ENCODE measurements at places on chromosomes 1 and 21.

GRCh38 chr1:21782349-21782867 is 541 bp downstream of the USP48 start:
- peak; percentile 65 for DNase-seq

DNA sequence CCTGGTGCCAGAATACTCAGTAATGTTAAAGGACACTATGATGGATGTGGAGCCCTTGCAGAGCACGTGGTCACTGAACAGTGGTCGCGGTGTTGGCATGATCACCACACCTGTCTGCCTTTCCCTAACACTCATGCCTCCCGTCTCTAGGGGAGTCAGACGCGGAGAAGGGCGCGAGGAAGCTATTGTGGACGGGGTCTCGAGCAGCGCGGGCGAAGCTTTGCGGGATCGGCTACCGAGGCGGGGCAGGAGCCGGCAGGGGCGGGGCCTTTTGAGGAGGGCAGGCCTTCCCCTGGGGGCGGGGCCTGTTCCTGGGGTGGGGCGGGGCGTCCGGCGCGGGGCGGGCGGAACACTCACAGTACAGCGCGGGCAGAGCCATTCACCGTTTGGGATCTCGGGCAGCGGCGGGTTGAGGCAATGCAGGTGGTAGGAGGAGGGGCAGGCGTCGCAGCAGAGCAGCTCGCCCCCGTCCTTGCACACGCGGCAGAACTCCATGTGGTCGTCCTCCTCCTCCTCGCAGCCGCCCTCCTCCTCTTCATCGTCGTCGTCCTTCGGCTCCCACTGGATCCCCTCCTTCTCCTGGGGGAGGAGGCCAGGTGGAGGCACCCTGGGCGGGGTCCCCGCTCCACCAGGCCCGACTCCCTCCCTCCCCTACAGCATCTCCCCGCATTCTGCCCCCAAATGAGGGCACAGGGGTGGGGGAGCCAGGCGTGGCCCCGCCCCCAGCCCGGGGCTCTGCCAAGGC is 31.5 kb downstream of the CHD5 start:
- no peak for DNase-seq

DNA sequence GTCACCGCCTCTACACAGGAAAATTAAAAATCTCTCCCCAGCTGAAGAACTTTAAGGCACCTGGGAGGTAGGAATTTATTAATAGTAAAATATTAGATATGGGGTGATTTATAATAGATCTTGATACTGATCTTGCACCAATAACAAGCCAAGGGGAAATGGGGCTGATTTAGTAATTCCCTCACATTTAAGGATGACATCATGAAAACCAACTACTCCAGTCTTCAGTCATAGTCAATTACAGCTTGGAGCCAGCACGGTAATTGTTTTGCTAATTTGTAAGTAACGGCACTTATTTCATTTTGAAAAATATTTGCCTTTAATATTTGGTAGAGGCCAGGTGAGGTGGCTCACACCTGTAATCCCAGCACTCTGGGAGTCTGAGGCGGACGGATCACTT is 92.8 kb downstream of the TGFBR3 start:
- DNase-seq, result no peak

DNA sequence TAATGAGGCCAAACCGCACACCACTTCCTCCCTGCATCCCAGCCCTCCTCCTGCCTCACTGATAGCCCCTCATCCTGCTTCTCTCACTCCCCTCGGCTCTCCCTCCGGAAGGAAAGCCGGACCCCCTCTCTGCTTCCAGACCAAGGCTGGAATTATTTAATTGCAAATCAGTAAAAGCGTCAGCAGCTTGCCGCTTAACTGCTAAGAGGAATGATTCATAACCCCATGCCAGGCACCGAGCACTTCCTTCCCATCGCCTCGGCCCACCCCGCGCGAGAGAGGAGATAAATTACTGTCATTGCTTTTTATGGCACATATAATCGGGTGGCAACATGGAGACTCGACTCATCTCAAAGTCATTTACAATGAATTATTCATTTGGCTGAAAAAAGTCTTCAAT is 77.3 kb downstream of the UBIAD1 start:
- no peak for DNase-seq

- DNase-seq, result no peak
Measured at GRCh38 chr1:172991674-172992400, 58.9 kb downstream of the TNFSF18 start.

GRCh38 chr1:76160225-76160624 is 85.7 kb downstream of the ST6GALNAC3 start:
- DNase-seq, result no peak

DNA sequence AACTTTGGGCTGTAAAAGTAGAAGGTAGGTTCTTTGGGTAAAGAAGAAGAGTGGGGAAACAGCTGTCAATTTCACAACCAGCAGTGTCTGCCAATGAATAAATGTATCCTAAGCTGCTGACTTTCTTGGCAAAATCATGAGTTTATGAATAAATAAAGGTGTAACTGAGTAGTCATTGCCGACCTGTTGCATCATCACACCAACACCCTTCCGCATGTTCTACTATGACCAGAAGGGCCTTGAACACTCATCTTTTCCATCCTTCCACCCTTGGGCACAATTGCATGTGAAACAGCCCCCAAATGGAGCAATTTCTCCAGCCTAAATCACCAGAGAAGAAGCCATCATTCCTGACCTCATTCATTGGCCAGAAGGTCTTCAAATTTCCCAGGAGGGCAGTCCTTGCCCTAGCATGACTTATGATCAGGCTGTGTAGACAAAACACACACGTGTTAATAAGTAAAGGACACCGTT is 31.2 kb upstream of the QSOX1 start:
- no peak for DNase-seq

- DNase-seq, result no peak
Measured at GRCh38 chr1:172751683-172752082, 92.8 kb downstream of the FASLG start.

- no peak for DNase-seq
Measured at GRCh38 chr1:55522353-55522903, 307.3 kb upstream of the USP24 start.

GRCh38 chr1:109942434-109942833 is 31.8 kb downstream of the CSF1 start:
- DNase-seq, result no peak

- DNase-seq, result no peak
Measured at GRCh38 chr21:40016667-40017066, 149.4 kb downstream of the PCP4 start.

- no peak for DNase-seq
Measured at GRCh38 chr1:52511851-52512615, 40.9 kb downstream of the TUT4 start.

- DNase-seq, result no peak
Measured at GRCh38 chr1:161998811-161999210, 24.9 kb downstream of the OLFML2B start.

DNA sequence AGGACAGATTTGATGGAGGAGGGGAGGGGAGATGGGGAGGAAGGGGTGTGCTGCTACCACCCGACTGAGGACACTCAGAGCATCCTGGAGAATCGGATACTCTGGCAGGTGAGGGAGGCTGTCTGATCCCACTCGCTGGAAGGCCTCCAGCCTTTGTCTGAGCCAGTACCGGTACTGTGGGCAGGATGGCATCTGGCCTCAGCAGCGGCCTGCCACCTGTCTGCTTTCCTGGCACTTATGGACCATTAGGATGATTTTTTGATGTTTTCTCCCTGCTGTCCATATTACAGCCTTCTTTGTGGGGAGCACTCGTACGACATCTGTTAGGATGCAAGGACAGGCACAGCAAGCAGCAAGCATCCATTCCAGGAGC is 11.5 kb downstream of the ATP2B4 start:
- no peak for DNase-seq

DNA sequence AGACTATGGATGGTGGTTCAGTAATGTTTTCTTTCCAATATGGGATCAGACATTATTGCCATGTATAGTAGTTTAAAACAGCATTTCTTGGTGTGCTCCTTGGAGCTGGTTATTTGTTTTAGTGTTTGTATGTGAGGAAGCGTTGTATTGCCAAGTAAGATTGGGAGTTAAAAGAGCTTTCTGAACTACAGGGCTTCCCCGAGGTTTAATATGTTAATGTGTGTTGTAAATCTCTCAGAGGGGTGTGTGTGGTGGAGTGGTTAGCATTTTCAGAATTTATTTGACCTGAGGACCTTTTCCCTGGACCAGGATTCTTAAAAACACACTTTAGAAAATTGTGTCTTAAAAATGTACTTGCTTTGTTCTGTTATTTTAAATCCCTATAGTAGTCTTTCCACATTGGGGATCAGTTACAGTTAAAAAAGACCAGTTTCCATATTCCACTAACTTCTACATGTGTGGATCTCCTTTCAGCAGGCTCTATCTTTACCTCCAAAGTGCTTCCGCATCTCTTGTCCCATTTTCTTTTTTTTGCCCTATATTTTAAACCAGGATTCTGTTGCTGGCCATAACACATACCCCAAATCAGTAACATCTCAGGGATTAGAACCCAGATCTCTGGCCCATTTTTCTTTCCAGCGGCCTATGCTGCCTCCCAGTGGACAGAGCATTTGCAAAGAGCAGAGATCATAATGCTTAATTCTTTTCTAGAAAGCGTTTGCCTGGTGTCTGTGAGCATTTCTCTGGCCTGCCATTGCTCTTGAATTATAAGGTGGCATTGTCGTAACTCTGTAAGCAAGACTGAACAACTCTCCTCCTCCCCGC is 58.6 kb downstream of the PBX1 start:
- peak; percentile 38 for DNase-seq

GRCh38 chr1:159953536-159954515 is at the start of gene SLAMF9:
TSS of gene SLAMF9 (minus strand) at chr1:159954237. CDS start at chr1:159954137, 100 bp downstream.
- DNase-seq, result no peak

DNA sequence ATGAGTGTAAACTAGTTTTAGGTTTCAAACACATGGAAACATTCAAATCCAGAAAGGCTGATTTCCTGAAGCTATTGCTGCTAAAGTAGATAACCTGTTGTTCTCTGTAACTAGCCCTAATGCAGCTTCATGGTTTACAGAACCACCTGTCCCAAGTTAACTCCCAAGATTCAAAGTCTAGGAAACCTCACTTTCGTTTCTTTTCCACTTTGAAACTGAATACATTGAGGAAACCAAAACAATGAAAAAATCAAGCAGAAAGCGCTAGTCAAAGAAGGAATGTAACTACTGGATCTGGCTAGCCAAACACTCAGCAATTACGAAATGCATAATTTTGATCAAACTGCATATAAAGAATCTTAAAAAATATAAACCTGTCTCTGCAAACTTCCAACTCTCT is 17.8 kb downstream of the SLC16A1 start:
- DNase-seq, result no peak

GRCh38 chr1:71080230-71080738 is 551 bp downstream of the ZRANB2 start:
- no peak for DNase-seq

- DNase-seq, result no peak
Measured at GRCh38 chr1:51575406-51576084, 41.3 kb upstream of the OSBPL9 start.

- DNase-seq, result no peak
Measured at GRCh38 chr21:28473530-28474220, 519.0 kb downstream of the LTN1 start.

DNA sequence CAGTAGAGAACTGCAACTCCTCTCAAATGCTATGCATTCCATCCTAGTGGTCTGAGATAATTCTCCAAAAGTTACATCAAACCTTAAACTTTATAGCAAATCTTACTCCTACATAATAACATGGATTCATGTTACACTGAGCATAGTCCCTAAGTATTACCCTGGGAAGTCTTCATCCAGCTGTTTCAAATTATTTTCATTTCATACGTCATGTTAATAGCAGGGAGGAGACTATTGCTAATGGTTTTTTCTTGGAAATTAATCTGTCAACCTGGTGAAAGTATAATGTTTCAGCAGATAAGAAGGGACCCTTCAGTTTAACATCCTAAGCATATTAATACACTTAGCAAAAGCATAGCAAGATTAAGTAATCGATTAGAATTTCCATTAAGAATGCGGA is 318.1 kb downstream of the USP25 start:
- no peak for DNase-seq

- DNase-seq, result no peak
Measured at GRCh38 chr1:99705385-99705784, 59.5 kb downstream of the PALMD start.

- DNase-seq, result no peak
Measured at GRCh38 chr1:60906039-60906438, 176.3 kb upstream of the NFIA start.

- no peak for DNase-seq
Measured at GRCh38 chr1:212504171-212504803, 71.6 kb downstream of the NENF start.

DNA sequence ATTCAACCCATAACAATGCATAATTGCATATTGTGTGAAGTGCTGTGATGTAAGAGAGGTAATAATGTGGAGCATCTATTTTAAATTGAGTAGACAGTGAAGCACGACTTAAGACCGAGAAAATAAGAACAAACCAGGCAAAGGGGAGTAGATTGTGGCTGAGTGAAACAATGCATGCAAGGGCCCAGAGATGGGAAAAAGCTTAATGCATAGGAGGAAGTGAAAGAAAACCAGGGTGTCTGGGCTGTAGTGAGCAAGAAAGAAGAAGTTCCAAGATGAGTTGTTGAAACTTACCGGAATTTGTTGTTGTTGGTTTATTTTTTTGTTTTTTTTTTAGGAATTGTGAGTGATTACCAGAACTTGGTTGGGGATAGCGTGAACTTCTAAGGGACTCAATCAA is 104.7 kb downstream of the SNX7 start:
- DNase-seq, result no peak

GRCh38 chr1:1907098-1907736 is 7.8 kb upstream of the CALML6 start:
- DNase-seq, result peak; percentile 10

- no peak for DNase-seq
Measured at GRCh38 chr1:45685308-45686014, 872 bp downstream of the GPBP1L1 start.

GRCh38 chr1:207004931-207005830 is 27.4 kb downstream of the C1orf116 start:
- DNase-seq, result peak; percentile 82

DNA sequence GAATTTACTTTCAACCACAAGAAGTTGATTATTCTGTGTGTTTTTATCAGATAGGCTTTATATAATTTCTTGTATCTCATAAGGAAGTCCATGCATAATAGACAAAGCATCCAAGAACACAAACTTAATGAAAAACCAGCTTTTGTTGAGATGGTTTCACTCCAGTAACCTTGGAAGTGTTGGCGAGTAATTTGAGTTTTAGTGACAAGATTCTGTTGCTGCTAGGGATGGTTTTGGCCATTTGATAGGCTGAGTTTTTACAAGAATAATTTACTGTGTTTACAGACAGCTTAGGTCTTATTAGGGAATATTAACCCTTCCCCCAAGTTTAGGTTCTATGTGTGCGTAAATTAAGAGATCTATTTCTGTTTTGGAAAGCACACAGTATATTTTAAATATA is 513.6 kb downstream of the USP25 start:
- no peak for DNase-seq
